NCI-H2081 treated with DMSO at 0.1 percent for 48 hours (cell line): ENCODE measurements at places on chromosomes 1 and 21.

DNA sequence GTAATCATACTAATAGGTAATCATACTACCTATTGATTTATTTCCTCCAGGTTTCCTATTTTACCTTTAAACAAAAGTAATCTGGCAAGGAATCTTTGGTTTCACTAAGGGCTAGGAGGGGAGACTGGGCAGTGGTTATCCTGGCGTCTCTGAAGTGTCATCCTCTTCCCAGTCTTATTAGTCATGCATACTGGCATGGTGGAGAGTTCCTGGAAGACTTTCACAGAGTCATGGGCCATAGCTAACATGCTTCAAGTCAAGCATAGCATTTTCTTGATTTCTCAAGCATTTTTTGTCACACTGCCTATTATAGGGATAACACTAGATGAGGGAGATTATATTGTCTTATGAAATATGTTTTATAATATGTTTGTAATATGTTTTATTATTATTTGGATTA, 64.0 kb upstream of the ASB17 start:
- DNase-seq: no peak

DNA sequence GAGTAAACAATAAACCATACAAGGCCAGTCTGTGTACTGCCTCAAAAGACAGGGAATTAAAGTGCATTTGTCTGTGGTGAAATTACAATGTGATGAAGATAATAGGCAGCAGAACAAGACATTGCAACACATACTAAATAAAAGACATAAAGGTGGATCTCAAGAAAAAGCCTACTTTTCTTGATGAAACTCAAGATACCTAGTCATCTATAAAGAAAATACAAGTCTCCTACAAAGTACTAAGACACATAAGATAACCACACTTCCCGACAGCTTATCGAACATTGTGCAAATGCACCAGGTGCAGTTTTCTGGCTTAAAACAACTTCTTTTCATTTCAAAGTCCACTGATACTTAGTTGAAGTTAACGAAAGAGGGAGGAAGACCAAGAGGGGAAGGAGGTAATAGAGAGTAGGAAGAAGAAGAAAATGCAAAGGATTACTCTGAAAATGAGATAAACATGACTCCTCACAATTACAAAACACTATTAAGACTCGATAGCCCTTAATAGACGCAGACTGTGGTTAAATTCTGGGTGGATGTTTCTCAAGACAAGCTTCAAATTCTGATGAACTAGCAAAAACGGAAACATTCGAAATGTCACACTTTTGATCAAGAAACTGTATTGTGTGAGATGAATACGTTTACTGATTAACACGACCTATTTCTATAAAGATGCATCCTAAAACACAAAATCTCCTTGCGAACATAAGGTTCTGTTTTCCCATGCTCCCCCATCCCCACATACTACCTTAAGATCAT, 2.0 kb downstream of the HNRNPR start:
- no peak for DNase-seq

DNA sequence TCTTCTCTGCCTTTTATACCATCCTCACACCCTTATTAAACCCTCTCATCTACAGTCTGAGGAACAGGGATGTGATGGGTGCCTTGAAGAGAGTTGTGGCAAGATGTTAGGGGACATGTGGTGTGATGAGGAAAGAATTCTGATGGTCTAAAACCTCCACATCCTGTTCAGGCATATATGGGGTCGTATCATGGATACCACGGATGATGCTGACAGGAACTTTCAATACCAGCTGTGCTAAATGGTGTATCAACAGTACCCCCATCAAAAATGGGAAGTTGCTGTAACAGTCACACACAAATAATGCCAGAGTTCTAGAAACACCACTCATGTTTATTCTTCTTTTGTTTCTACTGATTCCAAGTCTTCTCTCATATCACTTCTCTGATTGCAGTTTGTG, 12.9 kb downstream of the OR2T6 start:
- no peak for DNase-seq

DNA sequence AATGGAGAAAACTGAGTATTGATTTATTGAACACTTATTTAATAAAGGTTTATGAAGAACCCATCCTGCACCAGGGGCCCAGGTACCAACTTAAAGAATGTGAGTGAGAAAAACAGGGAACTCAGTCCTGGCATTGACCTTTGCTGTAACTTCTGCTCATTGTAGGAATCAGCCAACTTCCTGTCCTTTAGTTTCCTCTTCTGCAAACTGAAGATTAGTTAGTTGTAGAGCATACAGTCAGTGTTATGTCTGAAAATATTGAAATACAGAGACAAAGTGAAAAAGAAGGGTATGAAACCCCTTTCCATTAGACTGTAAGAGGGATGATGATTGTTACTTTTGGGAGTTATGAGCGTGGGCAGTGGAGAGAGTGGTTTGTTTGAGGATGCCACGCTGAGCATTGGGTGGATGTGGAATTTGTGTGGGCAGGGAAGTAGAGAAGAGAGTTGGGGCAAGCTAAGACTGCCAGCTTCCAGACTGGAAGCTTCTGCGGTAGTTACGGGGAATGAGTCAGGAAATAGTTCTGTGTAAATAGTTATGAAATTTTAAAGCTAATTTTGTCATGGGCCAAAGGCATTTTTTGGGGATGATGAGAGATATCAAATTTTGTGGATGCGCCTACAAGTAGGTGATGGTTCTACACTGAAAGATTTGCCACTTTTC, 89.2 kb downstream of the GPR88 start:
- no peak for DNase-seq

- DNase-seq: no peak
Observed at GRCh38 chr21:31398574-31398973, 54.5 kb upstream of the TIAM1 start.

- DNase-seq: no peak
Observed at GRCh38 chr1:46617108-46617800, 643 bp upstream of the MOB3C start.

- no peak for DNase-seq
Observed at GRCh38 chr1:170790175-170790574, 126.2 kb downstream of the PRRX1 start.

DNA sequence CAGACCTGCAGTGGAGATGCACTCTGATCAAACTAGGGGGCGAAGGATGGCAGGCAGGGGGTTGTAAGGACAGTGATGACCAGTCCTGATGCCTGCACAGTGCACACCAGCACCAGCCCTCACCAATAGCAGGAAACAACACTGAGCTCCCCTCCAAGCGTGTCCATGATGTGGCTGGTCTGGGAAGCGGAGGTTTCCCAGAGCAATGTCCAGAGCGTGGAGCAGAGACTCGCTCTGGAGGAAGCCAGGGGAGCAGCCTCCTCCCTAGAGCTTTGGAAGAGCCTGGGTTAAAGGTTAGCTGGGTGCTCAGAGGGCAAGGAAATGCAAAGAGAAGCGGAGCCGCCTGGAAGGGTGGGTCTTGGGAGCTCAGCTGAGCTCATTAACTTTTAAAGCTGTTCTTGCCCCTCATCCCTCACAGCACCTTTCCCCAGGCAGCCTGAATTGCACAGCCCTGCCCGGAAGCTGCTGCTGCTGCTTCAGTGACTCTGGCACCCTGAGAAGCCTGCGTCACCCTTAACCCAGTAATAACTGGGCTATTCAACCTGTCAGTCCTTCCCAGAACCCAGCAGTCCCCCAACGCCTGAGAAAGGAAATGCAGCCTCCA, 162.2 kb upstream of the RAB4A start:
- DNase-seq: no peak

DNA sequence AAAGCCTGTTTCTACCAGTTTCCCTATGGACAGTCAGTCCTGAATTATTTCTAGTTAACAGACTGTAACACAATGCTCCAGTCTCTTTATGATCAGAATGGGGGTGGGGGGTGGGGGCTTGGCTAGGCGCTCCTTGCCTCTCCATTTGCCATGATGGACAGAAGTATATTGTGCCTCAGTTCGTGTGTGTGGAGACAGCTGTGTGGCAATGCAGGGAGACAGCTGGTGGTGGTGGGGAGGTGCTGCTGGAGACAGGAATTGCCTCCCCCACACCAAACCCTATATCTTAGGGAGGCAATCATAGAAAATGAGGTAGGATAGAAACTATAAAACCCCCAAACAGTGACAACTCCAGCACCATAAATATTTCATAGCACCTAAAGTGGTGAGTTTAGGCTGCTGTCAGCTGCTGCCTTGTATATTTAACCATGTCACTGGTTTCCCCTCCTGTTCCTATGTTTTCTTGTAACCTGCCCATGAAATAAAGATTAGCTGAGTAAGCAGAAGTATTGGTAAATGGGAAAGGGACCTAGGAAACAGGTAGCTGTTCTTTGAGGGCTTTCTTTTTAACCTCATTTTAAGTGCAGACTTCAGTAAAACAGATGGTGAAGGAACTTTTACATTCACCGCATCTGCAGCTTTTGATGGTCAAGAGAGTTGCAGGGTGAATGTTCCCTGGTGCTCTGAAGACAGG, 3.4 kb downstream of the PLXNA2 start:
- DNase-seq: no peak

DNA sequence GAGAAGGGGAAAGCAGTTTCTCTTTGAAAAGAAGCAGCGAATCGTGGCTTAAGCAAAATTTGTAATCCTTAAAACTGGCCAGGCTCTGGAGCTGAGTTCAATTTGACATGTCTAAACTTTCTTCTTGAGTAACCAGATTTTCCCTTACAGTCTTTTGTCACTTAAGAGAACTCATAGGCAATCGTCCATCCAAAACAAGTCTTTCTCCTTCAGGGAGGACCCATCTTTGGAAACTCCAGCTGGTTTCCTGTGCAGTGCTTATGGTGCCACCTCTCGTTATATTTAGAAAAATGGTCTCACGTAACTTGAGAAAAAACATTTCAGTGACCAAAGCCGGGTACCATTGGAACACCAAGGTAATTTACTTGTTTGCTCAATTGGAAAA, 1.8 kb upstream of the PTTG1IP start:
- no peak for DNase-seq

DNA sequence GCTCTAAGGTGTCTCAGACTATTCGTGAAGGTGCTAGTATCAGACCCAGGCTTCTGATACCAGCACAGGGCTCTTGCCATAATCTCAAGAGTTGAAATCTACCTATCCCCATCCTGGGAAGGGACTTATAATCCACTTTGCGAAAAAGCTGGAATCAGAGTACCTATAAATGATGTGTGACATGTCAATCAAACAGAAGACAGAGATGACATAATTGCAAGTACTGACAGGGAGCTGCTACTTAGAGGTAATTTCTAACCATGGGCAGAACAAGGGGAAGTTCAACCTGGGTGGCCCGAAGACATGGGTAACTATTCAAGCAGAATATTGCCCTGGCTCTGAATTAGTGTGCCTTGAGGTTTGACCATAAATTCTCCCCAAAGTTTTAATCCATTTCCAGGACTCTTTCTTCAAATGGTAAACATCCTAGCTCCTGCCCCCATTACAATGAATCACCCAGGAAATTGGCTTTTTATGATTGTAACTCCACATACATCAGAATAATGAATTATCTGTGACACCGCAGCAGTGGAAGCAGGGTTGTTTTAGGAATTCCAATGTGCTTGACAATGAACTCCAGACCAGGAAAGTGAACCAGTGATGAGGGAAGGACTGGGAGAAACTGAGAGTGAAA, 37.2 kb downstream of the KANK4 start:
- no peak for DNase-seq

- no peak for DNase-seq
Observed at GRCh38 chr1:38586993-38587646, 272.5 kb downstream of the RRAGC start.

DNA sequence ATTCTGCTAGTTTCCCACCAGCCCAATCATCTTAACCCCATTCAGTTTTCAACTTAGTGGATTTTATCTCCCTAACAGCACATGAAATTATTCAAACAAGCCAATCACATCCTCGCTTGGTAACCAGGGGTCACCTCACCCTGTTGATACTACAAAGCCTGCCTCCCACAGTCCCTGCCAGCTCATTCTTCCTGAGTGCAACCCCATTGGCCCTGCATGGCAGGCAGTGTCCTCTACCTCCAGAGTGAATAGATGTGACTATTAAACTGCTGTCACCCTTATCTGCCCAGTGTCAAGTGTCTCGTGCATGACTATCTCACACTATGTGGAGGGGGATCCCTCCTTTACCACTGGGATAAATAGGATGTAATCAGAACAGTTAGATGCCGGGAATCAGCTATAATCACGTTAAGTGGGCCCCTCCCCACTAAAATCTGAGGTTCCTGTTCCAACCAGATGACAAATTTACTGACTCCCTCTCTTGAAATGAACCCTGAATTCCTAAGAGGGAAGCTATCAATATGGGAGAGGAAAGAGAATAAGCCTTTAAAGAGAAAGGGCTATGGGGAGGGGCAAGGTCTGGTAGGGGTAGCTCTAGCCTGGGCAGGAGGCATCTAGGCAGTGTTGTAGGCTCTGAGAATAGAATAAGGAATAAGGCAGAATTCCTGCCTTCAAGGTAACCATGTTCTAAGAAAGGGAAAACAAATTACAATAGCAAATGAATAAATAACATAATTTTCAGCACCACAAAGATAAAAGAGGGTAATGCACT, 155.9 kb downstream of the SLC30A10 start:
- no peak for DNase-seq

DNA sequence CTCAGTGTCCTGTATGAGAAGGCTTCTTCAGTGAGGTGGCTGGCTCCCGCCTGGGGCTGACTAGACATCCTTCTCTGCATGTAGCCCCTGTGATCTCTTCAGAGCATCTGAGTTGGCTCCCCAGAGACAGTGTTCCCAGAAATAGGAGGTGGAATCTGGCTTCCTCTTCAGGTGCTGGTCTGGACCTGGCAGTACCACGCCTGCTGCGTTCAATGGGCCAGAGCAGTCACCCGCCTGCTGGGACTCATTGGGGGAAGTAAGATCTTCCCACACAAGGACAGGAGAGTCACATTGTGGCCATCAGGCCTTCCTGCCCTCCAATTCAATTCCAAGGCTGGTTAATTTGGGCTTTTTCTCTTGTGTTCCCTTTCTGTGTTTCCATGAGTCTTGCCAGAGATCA, 51.0 kb downstream of the ADARB1 start:
- DNase-seq: no peak

- no peak for DNase-seq
Observed at GRCh38 chr1:44419901-44420300, 14.8 kb downstream of the RNF220 start.

GRCh38 chr1:12640237-12640957, 3.5 kb upstream of the AADACL4 start:
- DNase-seq: no peak

- DNase-seq: no peak
Observed at GRCh38 chr1:87799451-87799850, 470.8 kb downstream of the LMO4 start.

GRCh38 chr1:201349092-201349491, 28.4 kb downstream of the TNNT2 start:
- DNase-seq: no peak
